ENCODE measurements at places on chromosomes 5 and 9. TPM values are rescaled to one million over a fixed set of nuclear protein-coding genes. Genes with fewer than 3 reads are reported as not detected.
A peak's percentile ranks its signal among the peaks of the same experiment; 100 is the strongest.

DNA sequence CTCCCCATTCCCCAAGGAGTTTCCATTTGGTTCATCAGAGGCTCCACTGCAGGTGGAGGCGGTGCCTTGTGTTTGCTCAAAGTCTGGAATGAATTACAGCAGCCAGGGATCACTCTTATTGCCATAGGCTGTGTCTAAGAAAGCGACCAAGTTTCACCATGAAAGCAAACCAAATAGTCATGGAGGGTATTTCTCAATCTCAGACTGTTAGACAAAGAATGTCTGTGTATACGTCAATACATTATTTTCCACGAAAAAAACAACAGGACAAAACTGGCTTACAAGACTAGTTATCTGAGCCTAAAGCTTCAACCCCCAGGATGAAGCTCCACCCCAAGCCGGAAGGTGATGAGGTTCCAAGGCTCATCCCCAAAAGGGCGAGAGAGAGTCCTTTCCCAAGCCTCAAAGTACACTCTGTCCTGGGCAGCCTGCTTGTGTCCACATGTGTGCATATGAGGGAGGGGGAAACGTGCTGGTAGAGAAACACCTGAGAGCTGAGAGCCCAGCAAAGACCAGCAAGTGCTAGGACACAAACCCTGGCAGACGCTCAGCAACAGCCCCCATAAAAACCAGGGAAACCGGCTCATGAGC is 4.3 kb downstream of the B4GALT1 start:
- no peak for DNase-seq
- no peak overlapping the region for H3K4me3 ChIP-seq
- peak overlapping the region; percentile 97 for H3K27ac ChIP-seq
- H3K36me3 ChIP-seq, result peaks cover 3% of the 10 kb centered on the region
- H3K27me3 ChIP-seq, result no peaks in the 10 kb centered on the region

DNA sequence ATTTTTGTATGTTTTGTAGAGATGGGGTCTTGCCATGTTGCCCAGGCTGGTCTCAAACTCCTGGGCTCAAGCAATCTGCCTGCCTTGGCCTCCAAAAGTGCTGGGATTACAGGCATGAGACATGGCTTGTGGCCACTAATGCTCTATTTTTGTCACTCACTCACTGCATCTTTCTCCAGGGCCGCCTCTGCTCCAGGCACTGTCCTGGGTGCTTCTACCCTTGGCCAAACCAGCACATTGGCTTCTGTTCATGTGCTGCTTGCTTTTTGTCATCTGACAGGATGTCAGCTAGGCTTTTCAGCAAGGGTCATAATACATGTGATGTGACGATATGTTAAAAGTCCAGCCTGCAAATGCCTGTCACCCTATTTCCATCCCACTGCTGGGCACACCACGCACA is 3.2 kb downstream of the ODF2 start:
- no peaks in the 10 kb centered on the region for H3K27me3 ChIP-seq
- no peak for DNase-seq
- H3K27ac ChIP-seq, result no peak overlapping the region

Gene OR13C8
- not detected for total RNA-seq

DNA sequence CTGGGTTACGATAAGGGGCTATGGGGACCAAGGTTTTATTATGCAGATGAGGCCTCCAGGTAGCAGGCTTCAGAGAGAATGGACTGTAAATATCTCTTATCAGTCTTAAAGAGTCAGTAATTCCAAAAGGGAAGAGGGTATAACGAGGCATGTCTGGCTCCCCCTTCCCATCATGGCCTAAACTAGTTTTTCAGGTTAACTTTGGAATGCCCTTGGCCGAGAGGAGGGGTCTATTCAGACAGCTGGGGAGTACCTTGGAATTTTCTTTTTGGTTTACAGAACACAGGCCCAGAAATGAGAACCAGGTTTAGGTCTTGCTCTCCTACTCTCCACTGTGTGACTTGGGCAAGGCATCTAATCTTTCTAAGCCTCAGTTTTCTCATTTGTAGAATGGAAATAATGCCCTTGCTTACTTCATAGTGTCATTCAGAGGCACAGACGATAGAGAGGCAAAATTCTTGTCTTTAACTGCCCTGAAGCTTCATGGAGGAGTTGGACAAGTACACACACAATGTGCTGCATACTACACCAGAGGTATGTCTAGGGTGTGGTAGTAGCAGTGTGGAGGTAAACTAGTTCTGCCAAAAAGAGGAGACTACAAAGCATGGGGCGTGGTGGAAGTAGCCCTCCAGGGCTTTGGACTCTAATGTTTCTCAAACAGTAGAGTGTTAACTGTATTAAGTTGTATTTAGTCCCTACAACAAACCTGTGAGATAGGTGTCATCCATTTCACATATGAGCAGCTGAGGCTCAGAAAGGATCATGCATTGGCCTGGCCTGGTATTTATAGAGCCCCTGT is 45.5 kb downstream of the IRF1 start:
- H3K27ac ChIP-seq, result peak overlapping the region; percentile 26
- H3K4me1 ChIP-seq, result peaks cover 12% of the 10 kb centered on the region
- DNase-seq, result no peak
- no peak overlapping the region for H3K4me3 ChIP-seq

GRCh38 chr5:156794687-156795086 is 55.4 kb upstream of the PPP1R2B start:
- no peak overlapping the region for H3K4me3 ChIP-seq
- H3K36me3 ChIP-seq, result no peaks in the 10 kb centered on the region
- H3K27ac ChIP-seq, result no peak overlapping the region
- no peak for DNase-seq
- H3K4me1 ChIP-seq, result no peaks in the 10 kb centered on the region

- no peak overlapping the region for H3K27ac ChIP-seq
- DNase-seq, result no peak
- no peak overlapping the region for H3K4me3 ChIP-seq
- H3K27me3 ChIP-seq, result no peaks in the 10 kb centered on the region
Observed at GRCh38 chr5:115079924-115080623, 89.6 kb downstream of the TRIM36 start.

Gene GARIN3
- total RNA-seq, result not detected

DNA sequence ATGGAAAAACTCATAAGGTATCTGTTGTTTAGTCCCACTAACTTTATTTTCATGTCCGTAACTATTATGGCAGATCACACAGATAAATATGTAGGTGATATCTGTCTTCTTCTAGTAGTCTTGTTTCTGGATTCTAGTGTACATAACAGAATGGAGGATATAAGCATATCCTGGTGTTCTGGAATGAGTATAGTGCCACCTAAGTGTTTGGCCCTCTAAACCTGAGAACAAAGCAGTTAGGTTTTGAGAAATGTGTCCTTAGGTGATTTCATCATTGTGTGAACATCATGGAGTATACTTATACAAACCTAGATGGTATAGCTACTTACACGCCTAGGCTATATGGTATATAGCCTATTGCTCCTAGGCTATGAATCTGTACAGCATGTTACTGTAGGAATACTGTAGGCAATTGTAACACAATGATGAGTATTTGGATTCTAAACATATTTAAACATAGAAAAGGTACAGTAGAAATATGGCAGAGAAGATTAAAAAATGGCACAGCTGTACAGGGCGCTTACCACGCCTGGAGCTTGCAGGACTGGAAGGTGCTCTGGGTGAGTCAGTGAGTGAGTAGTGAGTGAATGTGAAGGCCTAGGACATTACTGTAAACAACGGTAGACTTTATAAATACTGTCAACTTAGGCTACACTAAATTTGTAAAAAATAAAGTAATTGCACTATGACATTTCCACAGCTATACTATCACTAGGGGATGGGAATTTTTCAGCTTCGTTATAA is 150.3 kb upstream of the SLC24A2 start:
- no peak for DNase-seq
- no peak overlapping the region for H3K4me3 ChIP-seq
- H3K27ac ChIP-seq, result no peak overlapping the region
- H3K36me3 ChIP-seq, result no peaks in the 10 kb centered on the region
- no peaks in the 10 kb centered on the region for H3K27me3 ChIP-seq

Gene PURA
- total RNA-seq, result 10.8 TPM

- DNase-seq, result peak; percentile 65
- H3K27ac ChIP-seq, result no peak overlapping the region
- no peak overlapping the region for H3K4me3 ChIP-seq
- peaks cover 4% of the 10 kb centered on the region for H3K27me3 ChIP-seq
- no peaks in the 10 kb centered on the region for H3K36me3 ChIP-seq
Observed at GRCh38 chr5:133111299-133111698, 59.5 kb downstream of the HSPA4 start.

Gene PCDHB5
- not detected for total RNA-seq

Gene HIGD2A
- 93.1 TPM for total RNA-seq

DNA sequence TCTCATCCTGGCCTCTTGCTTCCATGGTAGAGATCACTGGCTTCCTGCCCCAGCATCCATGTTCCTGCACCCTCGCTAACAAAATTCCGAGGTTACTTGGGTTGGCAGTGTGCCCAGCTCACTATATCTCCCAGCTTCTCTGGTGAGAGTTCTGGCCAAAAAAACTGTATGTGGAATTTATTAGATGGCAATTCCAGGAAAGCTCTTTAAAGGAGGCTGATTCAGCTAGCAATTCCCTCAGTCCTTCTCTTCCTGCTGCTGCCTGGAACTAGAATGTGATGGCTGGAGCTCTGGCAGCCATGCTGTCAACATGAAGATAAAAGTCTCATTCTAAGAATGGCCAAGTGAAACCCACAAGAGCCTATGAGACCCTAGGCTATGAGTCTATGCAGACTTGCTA is 88.8 kb downstream of the SECISBP2 start:
- H3K36me3 ChIP-seq, result peaks cover 17% of the 10 kb centered on the region
- H3K4me1 ChIP-seq, result peaks cover 81% of the 10 kb centered on the region
- H3K27me3 ChIP-seq, result no peaks in the 10 kb centered on the region

GRCh38 chr5:178204182-178204934 is at the start of gene HNRNPAB:
TSS of gene HNRNPAB (plus strand) at chr5:178204533. CDS start at chr5:178204838, 305 bp downstream.
- H3K27me3 ChIP-seq, result no peaks in the 10 kb centered on the region
- peaks cover 5% of the 10 kb centered on the region for H3K36me3 ChIP-seq
- peak within 1 kb of the TSS; percentile 80 for H3K4me3 ChIP-seq
- H3K4me1 ChIP-seq, result peaks cover 12% of the 10 kb centered on the region

- no peaks in the 10 kb centered on the region for H3K4me1 ChIP-seq
- H3K27me3 ChIP-seq, result no peaks in the 10 kb centered on the region
- no peak for DNase-seq
- H3K4me3 ChIP-seq, result no peak overlapping the region
- no peaks in the 10 kb centered on the region for H3K36me3 ChIP-seq
Observed at GRCh38 chr9:76585487-76586389, 126.8 kb downstream of the GCNT1 start.

Gene HACD4
- total RNA-seq, result 11.8 TPM

DNA sequence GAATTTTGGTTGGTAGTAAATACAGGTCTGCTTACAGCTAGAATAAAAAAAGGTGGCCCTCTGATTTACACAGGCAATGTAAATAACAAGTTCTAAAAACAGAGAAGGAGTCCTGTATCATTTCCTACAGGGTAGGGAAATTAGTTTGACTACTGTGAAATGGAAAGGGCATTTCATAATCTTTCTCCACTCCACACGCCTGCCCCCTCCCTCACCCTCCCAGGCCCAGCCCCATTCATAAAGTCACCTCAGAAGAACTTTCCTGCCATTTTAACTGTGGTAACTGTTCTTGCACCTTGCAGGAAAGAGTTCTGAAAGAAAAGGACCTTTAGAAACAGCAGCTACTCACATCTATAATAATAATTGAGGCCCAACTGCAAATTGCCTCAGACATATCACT is 69.7 kb downstream of the MEF2C start:
- no peak for DNase-seq
- H3K4me3 ChIP-seq, result no peak overlapping the region
- no peaks in the 10 kb centered on the region for H3K36me3 ChIP-seq

Gene C6
- 0.44 TPM for total RNA-seq

DNA sequence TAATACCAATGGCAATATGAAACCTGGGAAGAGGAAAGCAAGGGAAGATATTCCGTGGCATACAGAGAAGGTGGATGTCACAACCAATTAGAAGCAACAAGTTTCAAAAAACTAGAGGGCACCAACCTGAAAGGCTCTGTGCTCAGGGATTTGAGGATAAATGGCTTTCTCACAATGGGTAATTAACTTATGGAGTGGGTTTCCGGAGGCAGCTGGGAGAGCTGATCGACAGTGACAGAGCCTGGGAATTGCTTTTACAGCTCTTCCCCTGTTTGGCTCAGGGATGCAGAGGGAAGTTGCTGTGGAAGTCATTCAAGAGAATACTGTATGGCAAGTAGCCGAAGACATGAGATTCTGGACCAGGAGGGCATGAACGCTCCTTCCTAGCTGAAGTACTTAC is 237.0 kb downstream of the KIF4B start:
- H3K4me3 ChIP-seq, result no peak overlapping the region
- H3K27me3 ChIP-seq, result no peaks in the 10 kb centered on the region
- no peaks in the 10 kb centered on the region for H3K4me1 ChIP-seq
- H3K27ac ChIP-seq, result no peak overlapping the region
- no peak for DNase-seq

DNA sequence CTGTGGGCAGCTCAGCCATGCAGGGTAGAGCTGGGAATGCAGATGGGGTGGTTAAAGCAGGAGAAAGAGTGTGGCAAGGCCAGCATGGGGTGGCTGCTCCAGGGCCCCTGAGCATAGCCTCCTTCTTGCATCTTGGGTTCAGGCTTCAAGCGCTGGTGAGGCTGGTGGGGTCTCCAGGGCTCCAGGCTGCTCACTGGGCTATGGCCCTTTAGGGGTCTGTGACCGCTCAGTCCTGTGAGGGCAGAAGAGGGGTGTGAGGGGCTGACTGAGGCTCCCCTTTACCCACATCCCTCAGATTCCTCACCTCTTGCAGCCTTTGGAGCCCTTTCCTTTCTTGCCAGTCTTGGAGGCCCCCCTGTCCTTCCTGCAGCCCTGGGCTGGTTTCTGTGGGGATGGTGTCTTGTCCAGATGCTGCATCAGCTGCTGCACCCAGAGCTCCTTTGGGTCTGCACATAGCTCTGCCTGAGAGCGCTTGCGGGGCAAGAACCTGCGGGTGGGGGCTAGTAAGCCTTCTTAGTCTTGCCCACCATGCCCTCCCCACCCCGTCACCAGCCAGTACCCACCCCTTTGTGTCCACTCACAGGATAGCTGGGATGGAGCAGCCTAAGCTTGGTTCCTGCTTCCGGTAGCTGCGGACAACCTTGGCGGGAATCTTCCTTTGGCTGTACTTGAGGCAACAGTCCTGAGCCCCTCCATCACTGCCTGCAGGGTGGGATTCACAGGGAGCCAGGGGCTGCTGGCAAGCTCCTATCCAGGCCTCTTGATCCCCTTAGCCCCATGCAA is 549 bp downstream of the CCL21 start:
- no peaks in the 10 kb centered on the region for H3K4me1 ChIP-seq
- H3K36me3 ChIP-seq, result no peaks in the 10 kb centered on the region
- H3K4me3 ChIP-seq, result no peak overlapping the region
- no peaks in the 10 kb centered on the region for H3K27me3 ChIP-seq
